ENCODE measurements at places on chromosomes 3 and 15.

DNA sequence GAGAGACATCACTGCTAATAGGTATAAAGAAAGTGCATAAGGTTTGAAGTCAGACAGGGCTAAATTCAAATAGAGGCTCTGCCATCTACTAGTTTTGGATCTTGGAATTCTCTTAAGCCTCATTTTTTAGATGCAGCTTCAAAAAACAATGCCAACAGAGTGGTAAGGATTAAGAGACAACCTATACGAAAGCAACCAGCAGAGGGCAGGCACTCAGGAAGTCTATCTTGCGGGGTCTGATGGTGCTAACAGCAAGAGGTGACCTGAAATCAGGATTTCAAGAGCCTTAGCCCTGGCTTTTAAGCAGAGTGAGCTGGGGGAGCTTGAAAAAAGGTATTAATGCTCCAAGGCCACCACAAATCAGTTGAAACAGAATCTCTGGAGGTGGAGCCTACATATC lies 40.7 kb downstream of the LDHAL6B start:
- DNase-seq = peak; percentile 16

- peak; percentile 76 for DNase-seq
Measured at GRCh38 chr3:50192689-50193141, 1.3 kb downstream of the GNAT1 start.

GRCh38 chr3:29677421-29677820 lies 396.6 kb downstream of the RBMS3 start:
- no peak for DNase-seq

DNA sequence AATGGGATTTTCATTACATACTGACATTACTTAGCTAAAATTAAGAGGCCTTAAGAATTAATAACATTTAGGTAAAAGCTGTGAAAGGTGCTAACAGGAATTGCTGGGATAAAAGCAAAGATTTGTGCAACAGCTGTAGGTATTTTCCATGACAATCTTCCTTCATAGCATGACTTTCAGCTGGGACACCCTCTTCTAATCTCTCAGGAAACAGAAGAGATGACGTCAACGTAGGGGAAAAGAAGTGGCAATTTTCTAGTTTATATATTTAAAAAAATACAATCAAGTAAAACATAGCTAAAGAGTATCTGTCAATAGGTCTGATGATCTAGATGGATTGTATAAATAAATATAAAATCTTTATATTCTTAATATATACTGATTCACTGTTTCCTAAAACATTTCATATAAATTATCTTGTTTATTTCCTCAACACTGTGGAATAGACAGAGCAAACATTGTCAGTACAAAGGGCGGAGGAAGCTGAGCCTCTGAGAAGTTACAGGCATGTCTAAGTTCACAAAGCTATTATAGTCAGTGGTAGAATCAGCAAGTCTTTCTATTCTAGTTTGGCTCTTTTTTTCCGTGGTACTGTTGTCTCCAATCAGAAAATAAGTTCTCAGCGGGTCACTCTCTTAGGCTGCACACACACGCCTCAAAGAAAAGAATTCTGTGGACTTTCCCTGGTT lies 217.0 kb downstream of the P3H2 start:
- DNase-seq = no peak

GRCh38 chr3:119826711-119827608 lies 45.1 kb downstream of the NR1I2 start:
- DNase-seq = no peak

DNA sequence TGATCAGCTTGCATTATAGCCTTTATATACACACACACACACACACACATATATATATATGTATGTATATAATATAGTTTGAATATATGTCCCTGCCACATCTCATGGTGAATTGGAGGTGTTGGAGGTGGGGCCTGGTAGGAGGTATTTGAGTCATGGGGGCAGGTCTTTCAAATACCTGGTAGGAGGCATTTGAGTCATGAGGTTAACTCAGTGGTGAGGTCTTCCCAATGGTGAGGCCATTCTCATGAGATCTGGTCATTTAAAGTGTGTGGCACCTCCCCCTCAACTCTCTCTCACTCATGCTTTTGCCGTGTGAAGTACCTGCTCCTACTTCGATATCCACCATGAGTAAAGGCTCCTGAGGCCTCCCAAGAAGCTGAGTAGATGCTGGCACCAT lies 27.5 kb upstream of the FHIT start:
- no peak for DNase-seq
